ENCODE measurements at places on chromosomes 7 and 10.
A peak's percentile ranks its signal among the peaks of the same experiment; 100 is the strongest.

GRCh38 chr10:77702166-77702565 lies 64.6 kb upstream of the KCNMA1 start:
- DNase-seq: no peak

GRCh38 chr7:80095545-80095944 lies 39.1 kb upstream of the GNAI1 start:
- DNase-seq: peak; percentile 5

DNA sequence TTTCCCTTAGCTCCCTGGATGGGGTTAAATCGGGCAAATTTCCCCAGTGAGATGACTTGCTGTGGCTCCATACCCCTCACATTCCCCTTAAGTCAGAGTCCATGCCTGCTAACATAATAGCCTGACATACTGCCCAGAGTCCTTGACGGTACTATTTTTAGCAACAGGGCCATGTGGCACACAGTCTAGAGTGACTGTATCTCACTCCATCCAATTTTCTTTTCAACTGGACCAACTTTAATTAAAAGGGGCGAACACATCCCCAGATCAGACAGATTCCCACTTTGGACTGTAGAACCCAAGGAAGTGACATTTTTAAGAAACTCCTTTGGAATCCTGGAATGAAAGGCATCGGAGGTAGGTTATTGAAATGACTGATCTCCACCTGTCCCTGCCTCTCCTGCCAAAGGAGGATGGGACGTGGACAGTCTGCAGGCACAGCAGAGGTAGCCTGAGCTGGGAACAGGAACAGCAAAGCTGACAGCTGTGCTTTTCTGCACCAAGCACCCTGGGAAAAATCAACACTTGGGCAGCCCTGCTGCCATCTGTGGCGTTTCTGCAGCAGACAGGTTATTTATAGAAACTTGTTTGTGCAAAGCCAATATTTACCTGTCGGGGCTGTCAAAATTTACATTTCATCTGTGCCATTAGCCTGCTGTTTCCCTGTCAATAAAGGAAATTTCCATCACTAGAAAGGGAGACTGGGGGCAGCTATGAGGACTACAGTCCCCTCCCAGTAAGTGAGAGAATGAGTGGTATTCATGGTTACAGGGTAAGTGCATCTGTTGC lies 221.5 kb upstream of the AOAH start:
- DNase-seq: no peak

GRCh38 chr10:113369365-113369694 lies 183.5 kb upstream of the HABP2 start:
- DNase-seq: no peak

DNA sequence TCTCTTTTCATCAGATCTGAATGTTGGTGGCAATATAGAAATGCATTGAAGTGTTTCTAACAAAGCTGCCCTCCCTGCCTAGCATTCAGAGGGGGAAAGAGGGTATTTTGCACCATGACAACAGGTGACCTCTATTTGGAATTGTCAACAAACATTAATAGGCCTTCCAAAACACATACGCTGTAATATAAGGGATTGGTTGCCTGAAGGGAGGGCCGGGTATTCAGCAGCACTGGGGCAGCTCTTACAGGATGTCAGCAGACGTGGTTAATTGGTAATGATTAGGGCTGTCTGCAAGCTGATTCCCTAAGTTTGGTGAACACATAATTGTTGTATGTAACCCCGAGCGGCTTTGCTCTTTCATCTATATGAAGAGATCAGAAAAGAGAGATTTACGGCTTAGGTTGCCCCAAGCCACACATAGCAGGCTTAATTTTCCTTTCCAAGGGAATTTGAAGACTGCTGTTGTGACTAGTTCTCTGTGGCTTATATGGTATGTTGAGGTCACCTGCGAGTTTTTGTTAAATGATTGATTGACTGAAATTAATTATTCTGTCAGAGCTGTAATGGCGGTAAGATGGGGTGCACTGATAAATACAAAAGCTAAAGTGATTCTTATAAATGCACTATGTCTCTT lies 759.3 kb downstream of the LRMDA start:
- DNase-seq: no peak

DNA sequence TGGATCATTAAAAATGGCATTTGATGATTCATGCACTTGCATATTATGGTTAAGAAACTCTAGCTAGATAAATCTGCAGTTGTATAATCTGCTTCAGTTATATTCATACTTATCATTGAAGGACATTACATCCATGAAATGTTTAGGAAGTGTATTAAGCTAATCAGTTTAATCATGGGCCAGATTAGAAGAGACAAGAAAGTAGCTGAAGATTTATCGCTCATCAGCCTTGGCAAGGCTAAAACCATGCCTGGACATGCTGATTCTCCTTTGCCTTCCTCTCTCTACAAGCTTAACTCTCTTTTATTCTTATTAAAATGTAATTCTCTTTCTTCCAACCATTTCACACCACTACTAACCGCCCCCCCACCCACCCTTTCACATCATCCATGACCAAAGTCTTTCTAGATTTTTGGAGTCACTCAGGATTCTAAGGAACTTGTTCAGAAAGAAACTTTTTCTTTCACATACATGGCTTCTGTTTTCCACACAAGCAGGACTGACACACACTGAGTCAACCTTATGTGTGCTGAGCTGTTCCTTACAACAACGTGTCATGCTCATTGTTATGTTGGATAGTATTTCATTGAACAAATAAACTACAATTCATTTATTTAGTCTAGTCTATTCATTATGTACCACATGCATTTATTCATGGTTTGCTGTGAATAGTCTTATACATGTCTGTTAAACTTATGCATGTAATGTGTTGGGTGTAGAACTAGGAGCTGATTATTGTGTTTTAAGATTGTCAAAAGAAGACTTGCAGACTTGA lies 227.3 kb upstream of the SP8 start:
- DNase-seq: no peak

DNA sequence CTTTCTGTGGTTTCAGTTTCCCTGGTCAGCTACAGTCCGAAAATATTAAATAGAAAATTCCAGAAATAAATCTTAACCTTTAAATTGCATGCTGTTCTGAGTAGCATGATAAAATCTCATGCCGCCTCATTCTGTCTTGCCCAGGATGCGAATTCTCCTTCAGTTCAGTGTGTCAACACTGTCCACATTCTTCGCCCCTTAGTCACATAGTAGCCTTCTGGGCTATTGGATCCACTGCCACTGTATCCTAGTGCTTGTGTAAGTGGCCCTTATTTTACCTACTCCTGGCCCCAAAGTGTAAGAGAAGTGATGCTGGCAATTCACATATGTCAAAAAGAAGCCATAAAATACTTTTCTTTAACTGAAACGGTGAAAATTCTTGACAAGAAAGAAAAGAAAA lies 129.6 kb downstream of the ZWINT start:
- DNase-seq: no peak

DNA sequence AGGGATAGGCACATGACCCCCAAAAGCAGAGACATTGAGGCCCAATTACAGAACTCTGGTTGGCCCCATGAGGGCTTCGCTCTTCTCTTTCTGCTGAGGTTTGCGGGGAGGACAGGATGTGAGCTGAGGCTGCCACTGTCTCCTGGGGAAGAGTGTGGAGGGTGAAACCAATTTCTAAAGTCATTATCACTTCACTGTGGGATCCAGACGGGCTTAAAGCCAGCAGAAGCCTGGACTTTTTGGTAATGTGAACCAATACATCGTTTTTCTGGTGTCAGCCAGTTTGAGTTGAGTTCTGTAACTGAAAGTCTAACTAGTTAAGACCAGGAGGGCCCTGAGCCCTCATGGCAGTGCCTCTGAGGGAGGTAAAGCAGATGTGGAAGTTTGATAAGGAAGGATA lies 163.0 kb downstream of the MYOF start:
- no peak for DNase-seq

GRCh38 chr10:96720422-96721206 lies at the start of gene PIK3AP1:
Gene PIK3AP1, minus strand, starts transcription at chr10:96720514. Its CDS starts 120 bp downstream, at chr10:96720394.
- peak; percentile 12 for DNase-seq

GRCh38 chr10:55747244-55747643 lies 613.8 kb downstream of the ZWINT start:
- no peak for DNase-seq

GRCh38 chr10:129927351-129928120 lies 36.5 kb downstream of the EBF3 start:
- no peak for DNase-seq

DNA sequence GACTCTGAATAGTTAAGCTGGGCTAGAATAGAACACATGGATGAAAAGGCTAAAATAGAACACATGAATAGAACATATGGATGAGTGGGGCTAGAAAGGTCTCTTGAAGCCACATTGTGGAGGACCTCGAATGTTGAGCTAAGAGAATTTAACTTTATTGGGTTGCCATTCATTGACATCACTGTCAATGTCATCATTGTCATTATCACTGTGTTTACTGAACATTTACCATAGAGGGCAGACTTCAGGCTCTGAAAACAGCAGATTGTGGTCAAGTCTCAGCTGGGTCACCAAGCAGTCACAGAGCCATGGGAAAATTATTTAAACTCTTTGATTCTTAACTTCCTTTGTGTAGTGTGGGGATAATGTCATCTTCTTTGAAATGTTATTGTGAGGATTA lies 80.4 kb downstream of the WDFY4 start:
- no peak for DNase-seq

DNA sequence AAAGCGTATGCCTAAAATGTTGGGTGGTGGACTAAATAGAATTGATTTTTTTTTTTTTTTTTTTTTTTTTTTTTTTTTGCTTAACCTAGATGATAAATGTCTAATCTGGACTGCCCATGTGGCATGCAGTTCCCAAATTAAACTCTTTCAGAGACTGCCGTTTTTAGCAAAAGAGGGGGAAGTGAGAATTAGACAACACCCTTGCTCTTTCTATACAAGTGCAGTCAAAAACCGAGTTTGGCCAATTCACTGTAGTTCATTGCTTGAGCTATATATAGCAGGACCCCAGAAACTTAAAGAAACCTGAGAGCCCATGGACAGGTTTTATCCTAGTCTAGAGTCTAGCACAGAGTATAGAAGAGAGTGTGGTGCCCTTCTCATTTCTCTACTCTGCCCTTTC lies 141.9 kb downstream of the GRM3 start:
- DNase-seq: no peak

DNA sequence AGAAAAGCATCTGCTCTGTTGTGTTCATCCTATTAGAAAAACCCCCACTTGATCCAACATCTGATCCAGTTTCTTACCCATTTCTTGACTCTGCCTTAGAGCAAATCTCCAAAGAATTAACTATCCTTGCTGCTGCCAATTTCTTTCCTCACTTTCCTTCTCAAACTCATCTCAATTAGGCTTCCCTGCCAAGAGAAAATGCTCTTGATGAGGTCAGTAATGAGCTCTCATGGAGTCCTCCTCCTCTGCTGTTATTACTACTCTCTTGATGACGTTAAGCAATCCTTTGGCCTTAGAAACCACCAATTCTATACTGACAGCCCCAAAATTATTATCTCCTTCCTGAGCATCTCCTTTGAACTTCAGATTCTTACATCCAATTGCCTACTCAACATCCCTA lies 162.0 kb upstream of the FAM13C start:
- DNase-seq: no peak

DNA sequence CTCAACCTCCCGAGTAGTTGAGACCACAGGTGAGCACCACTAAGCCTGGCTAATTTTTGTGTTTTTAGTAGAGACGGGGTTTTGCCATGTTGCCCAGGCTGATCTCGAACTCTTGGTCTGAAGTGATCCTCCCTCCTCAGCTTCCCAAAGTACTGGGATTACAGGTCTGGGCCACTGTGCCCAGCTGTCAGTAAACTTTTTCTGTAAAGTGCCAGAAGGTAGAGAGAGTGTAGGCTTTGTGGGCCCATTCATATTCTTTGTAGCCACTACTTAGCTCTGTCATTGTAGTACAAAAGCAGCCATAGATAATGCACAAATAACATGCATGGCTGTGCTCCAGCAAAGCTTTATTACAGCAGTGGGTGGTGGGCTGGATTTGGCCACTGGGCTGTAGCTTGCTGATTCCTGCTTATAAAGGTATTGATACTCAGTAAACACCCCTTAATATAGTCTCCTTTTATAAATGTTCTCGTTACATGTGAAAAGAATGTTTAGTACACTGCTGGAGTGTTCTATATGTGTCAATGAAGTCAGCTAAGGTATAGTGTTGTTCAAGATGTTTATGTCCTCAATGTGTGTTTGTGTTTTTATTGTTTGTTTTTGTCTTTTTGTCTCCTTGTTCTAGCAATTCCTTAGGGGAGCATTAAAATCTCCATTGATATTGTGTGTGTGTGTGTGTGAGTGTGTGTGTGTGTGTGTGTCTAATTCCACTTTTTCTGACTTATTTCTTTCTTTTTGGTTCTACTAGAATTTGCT lies 644.7 kb upstream of the DPP6 start:
- no peak for DNase-seq

DNA sequence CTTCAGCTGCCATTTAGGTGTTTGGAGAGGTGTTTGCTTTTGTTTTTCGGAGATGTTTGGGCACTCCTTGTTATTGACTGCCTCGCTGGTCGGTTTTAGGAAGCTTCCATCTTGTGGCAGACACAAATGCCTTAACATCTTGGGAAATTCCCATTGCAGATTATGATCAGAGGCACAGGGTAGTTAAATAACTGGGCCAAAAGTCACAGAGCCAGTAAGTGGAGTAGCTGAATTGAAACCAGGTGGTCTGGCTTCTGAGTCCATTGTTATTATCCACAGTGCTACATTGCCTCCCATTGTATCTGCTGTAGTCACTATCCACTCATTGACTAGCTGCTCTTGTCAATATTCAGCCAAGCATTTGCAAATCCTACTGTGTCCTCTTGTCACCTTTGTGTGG lies 138.2 kb upstream of the PLPP4 start:
- DNase-seq: no peak

GRCh38 chr10:23095404-23095965 lies at the start of gene MSRB2:
Gene MSRB2, plus strand, starts transcription at chr10:23095579. Its CDS starts 30 bp downstream, at chr10:23095609.
- DNase-seq: no peak

DNA sequence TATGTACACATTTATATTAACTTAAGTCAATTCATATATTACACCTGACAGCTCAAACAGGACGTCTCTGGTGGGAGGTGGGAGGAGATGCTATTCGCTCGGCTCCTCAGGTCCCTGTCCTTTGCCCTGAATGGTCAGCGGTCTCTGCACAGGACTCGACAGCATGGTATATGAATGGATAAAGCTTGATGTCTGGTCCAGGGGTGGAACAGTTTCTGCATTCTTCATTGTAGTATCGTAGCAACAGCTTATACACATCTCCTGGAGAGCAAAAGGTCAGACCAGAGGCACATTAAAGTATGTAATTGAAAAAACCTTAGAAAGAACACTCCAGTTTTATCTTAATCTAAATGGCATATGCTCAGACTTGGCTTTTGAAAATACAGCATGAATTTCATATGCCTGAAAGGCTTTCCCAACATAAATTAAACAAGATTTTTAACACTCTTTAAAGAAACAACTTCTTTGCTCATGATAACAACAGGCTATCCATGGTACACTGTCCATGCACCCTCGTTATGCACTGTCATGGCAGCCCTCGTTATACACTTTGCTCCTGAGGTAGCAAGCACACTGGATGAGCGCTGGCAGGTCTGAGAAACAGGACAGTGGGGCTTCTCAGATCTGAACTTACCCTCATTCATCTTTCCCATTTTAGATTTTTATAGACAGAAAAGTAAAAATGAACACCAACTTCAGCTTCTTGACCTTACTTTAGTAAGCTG lies 57.3 kb upstream of the OGDHL start:
- no peak for DNase-seq
